ENCODE measurements at places on chromosomes 2 and 18. TPM values are rescaled to one million over a fixed set of nuclear protein-coding genes. Genes with fewer than 3 reads are reported as not detected.

GRCh38 chr18:41465386-41465785, 489.6 kb upstream of the PIK3C3 start:
- H3K4me1 ChIP-seq = no peaks in the 10 kb centered on the region
- H3K4me3 ChIP-seq = no peak overlapping the region
- no peak for DNase-seq
- no peak overlapping the region for H3K27ac ChIP-seq
- peaks cover 3% of the 10 kb centered on the region for H3K27me3 ChIP-seq
- H3K36me3 ChIP-seq = no peaks in the 10 kb centered on the region

The SERTAD2 gene
- 15.7 TPM for total RNA-seq

GRCh38 chr2:72813841-72814240, 12.0 kb downstream of the EXOC6B start:
- H3K27ac ChIP-seq = no peak overlapping the region
- no peak overlapping the region for H3K4me3 ChIP-seq
- H3K4me1 ChIP-seq = no peaks in the 10 kb centered on the region

The ZRANB3 gene
- total RNA-seq = 10.7 TPM

DNA sequence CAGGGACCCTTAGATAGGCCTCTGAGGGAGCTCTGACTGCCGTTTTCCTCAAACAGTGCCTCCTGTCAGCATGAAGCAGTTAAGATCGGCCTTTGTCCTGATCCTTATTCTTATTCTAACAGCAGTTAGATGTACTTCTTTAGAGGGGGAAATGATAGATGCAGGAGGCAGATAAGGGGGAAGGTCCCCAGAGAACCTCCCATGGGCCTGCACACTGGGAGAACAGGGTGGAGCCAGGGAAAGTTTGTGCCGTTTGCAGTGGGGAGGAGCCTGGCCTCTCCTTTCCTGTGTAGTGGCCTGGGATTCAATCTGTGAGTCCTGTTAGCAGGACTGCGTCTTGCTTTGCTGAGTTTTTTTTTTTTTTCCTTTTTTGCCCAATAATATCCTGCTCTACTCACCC, 7.9 kb upstream of the INPP4A start:
- peaks cover 24% of the 10 kb centered on the region for H3K36me3 ChIP-seq
- no peak overlapping the region for H3K27ac ChIP-seq
- no peaks in the 10 kb centered on the region for H3K4me1 ChIP-seq
- H3K4me3 ChIP-seq = no peak overlapping the region
- no peaks in the 10 kb centered on the region for H3K27me3 ChIP-seq

DNA sequence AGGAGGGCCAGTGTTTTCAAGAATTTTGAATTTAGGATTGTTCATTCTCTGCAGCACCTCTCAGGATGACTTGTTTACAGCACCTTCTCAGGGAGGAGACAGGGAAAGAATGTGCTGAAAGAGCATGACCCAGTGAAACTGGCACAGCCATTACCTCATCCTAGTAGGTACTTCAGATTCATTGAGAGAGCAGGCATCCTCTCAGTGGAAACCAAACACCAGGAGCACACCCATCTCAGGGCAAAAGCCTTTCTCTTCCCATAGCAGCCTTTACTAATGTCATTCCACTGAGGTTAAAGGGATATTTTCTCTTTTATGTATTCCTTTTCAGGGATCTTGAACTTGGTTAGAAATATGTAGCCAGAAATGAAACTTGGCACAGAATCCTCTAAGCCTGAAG, 2.6 kb downstream of the MAP2 start:
- peak overlapping the region; percentile 74 for H3K27ac ChIP-seq
- H3K4me1 ChIP-seq = peaks cover 6% of the 10 kb centered on the region
- H3K36me3 ChIP-seq = no peaks in the 10 kb centered on the region
- DNase-seq = no peak

DNA sequence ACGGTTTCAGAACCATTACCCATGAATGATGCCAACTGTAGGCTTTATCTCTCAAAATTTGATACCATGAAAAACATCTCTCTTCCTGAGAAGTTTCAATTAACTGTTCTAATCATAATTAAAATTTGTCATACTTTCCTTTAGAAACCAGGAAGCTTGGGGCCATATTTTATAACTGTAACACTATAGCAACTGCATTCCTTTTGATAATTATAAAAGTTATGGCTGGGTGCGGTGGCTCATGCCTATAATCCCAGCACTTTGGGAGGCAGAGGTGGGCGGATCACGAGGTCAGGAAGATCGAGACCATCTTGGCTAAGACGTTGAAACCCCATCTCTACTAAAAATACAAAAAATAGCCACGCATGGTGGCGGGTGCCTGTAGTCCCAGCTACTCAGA, 70.6 kb downstream of the DNAH7 start:
- no peak overlapping the region for H3K27ac ChIP-seq
- no peak overlapping the region for H3K4me3 ChIP-seq
- no peak for DNase-seq
- no peaks in the 10 kb centered on the region for H3K27me3 ChIP-seq
- H3K4me1 ChIP-seq = peaks cover 2% of the 10 kb centered on the region

The LHCGR gene
- not detected for total RNA-seq

DNA sequence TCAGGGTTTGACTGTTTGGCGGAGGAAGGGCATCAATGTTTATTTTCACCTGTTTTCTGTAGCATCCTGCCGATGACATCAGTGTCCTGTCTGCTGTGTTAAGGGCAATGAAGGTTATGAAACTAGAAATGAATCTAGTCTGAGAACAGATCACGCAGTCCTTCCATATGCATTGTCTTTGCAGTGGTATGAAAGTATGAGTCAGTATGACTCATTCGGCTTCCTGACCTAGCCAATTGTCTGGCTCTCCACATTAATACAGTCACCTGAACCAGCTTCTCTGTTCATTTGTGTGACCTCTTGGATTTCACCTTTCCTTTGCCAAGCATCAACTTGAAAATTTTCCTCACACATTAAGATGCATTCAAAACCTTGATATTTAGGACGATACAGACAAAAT, 353.8 kb downstream of the RND3 start:
- H3K4me1 ChIP-seq = peaks cover 7% of the 10 kb centered on the region
- no peak overlapping the region for H3K4me3 ChIP-seq

DNA sequence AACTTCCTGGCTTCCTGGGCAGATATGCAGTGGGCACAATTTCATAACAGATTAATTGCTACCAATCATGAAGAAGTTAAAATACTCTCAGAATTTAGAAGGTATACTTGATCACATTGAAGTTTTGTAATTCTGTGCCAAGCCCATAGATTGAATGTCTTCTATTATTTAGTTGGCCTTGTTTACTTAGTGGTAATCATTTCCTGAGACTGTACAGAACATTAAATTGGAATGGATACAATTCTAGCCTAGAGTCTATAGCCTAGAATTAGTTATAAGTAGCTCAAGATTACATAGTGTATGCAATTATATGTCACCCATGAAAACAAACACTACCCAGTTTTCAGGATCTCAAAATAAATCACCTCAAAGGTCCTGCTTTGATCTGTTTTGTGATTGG, 615.8 kb downstream of the XIRP2 start:
- H3K4me3 ChIP-seq = no peak overlapping the region
- DNase-seq = no peak
- H3K4me1 ChIP-seq = no peaks in the 10 kb centered on the region
- H3K27me3 ChIP-seq = no peaks in the 10 kb centered on the region
- no peaks in the 10 kb centered on the region for H3K36me3 ChIP-seq
- H3K27ac ChIP-seq = no peak overlapping the region

GRCh38 chr18:61132031-61132430, 201.2 kb upstream of the CDH20 start:
- H3K27me3 ChIP-seq = peaks cover 2% of the 10 kb centered on the region
- H3K4me3 ChIP-seq = no peak overlapping the region
- H3K36me3 ChIP-seq = no peaks in the 10 kb centered on the region
- no peak overlapping the region for H3K27ac ChIP-seq

- peaks cover 9% of the 10 kb centered on the region for H3K4me1 ChIP-seq
- peaks cover 6% of the 10 kb centered on the region for H3K36me3 ChIP-seq
- H3K27ac ChIP-seq = no peak overlapping the region
These were observed 80.2 kb downstream of the COL6A3 start for GRCh38 chr2:237333748-237334147.

- H3K4me1 ChIP-seq = no peaks in the 10 kb centered on the region
- no peaks in the 10 kb centered on the region for H3K36me3 ChIP-seq
- no peak for DNase-seq
- H3K27ac ChIP-seq = no peak overlapping the region
- H3K27me3 ChIP-seq = no peaks in the 10 kb centered on the region
These were observed 53.4 kb downstream of the ATIC start for GRCh38 chr2:215365184-215365658.

The CLEC4F gene
- 0.66 TPM for total RNA-seq

DNA sequence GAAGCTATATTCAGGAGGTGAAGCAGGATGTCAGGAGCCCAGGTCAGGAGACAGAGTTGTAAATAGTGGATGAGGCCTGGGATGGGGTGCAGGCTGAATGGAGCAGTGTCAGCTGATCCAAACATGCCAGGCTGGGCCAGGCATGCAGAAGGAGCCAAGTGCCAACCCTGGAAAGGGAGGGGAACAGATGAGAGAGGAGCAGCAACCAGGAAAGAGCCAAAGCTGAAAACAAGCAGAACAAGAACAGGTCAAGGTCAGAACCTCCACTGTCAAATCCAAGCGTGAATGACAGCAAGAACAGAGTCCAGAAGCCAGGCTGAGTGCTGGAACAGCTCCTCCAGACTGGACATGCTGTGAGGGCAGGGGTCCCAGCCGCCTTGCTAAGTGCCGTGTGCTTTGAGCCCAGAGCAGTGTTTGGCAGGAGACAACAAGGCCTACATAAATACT, 49.2 kb upstream of the PPP1CB start:
- no peak for DNase-seq
- H3K4me3 ChIP-seq = no peak overlapping the region
- H3K36me3 ChIP-seq = peaks cover 5% of the 10 kb centered on the region
- H3K4me1 ChIP-seq = no peaks in the 10 kb centered on the region
- peaks cover 4% of the 10 kb centered on the region for H3K27me3 ChIP-seq

DNA sequence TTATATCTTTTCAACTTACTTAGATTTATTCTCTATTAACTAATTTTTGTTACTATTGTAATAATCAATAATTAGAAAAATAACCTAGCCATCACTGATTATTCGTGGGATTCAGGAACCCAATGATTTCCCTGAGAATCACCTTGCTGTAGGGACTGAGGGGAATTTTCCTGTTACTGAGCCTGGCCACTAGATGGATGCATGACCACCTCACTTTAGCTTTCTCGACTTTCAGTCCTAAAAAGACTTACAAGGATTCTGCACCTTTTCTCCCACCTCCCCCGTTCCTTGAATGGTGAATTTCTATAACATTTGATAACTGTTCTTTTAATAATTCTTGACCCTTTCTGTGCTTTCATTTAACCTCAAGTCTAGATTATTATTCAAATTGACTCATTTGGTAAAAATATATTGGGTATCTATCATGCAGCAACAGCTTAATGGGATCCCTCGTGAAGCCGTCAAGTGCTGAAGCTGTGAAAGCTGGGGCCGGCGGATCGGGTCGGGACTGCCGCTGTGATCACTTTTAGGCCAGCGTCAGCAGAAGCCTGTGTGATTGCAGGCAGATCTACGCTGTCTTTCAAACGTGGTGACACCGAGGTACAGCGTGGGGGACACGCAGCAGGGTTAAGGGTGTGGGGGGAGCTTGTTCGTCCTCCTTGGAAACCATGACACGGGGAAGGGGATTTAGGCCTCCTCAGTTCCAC, 38.8 kb upstream of the TMEM18 start:
- no peak overlapping the region for H3K27ac ChIP-seq
- H3K4me3 ChIP-seq = no peak overlapping the region
- no peaks in the 10 kb centered on the region for H3K27me3 ChIP-seq

DNA sequence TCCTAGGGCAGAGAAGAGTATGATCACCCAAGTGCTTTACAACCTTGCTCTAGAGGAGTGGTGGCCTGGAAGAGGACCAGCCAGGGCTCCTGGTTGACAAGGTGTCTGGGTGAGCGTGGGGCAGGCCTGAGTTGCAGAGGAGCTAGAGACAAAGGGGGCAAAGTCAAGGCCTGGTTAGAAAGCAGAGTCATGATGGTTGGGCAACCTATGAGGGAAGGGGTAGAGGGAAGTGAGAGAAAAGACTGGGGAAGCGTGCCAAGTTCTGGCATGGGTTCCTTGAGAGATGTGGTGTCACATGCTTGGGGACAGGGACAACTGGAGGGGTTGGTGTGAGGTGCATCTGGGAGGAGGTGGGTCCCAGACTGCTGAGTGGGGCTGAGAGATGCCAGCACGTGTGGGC, 13.5 kb downstream of the ZFP36L2 start:
- no peak for DNase-seq
- no peaks in the 10 kb centered on the region for H3K4me1 ChIP-seq
- peaks cover 2% of the 10 kb centered on the region for H3K27me3 ChIP-seq
- no peak overlapping the region for H3K4me3 ChIP-seq

The RAB17 gene
- total RNA-seq = not detected

- peaks cover 11% of the 10 kb centered on the region for H3K27me3 ChIP-seq
- no peaks in the 10 kb centered on the region for H3K36me3 ChIP-seq
- H3K27ac ChIP-seq = peak overlapping the region; percentile 55
- no peak for DNase-seq
- H3K4me1 ChIP-seq = peaks cover 69% of the 10 kb centered on the region
These were observed 154.7 kb downstream of the HDAC4 start for GRCh38 chr2:239245872-239246721.

DNA sequence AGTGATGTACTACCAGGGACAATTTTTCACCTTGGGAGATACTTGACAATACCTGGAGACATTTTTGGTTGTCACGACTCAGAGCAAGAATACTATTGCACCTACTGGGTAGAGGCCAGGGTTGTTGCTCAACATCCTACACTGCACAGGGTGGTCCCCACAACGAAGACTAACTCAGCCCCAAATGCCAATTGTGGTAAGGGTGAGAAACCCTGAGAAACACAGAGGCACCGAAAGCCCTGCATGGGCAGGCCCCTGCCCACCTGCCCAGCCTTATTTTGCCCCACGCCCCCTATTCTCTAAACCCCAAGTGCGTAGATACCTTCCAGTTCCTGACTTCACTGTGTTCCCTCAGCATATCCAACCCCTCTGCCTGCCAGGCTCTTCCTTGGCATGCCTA, 163.1 kb upstream of the PKDCC start:
- H3K27ac ChIP-seq = no peak overlapping the region
- H3K36me3 ChIP-seq = peaks cover 12% of the 10 kb centered on the region
- peaks cover 6% of the 10 kb centered on the region for H3K27me3 ChIP-seq
- DNase-seq = no peak
- H3K4me1 ChIP-seq = peaks cover 12% of the 10 kb centered on the region

DNA sequence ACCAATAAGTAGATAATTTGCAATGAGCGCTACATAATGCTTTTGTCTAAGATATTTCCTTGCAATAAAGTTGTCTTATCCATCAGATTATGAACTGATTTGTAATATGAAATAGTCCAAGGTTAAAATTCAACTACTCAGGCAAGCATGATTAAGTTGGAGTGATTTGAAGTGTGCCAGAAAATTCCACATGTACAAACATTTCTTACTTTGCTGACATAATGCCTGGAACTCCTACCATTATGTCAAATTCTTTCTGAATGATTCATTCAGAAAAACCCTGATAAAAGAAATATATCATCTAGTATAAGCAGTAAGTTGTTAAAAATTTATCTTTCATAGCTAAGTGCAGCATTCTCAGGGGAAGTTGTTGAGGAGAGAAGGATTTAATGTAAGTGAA, 87.3 kb downstream of the CBLN2 start:
- no peak overlapping the region for H3K27ac ChIP-seq
- peaks cover 6% of the 10 kb centered on the region for H3K27me3 ChIP-seq
- no peaks in the 10 kb centered on the region for H3K36me3 ChIP-seq
- no peak overlapping the region for H3K4me3 ChIP-seq
- no peaks in the 10 kb centered on the region for H3K4me1 ChIP-seq

The C2orf66 gene
- total RNA-seq = 0.34 TPM

Data from glutamatergic neuron (in vitro differentiated cells).